Germinal center (tissue), 1 donor: ENCODE measurements at places on chromosomes 7 and 10.

GRCh38 chr7:138565451-138566114, 105.5 kb downstream of the TRIM24 start:
- no peak for DNase-seq

DNA sequence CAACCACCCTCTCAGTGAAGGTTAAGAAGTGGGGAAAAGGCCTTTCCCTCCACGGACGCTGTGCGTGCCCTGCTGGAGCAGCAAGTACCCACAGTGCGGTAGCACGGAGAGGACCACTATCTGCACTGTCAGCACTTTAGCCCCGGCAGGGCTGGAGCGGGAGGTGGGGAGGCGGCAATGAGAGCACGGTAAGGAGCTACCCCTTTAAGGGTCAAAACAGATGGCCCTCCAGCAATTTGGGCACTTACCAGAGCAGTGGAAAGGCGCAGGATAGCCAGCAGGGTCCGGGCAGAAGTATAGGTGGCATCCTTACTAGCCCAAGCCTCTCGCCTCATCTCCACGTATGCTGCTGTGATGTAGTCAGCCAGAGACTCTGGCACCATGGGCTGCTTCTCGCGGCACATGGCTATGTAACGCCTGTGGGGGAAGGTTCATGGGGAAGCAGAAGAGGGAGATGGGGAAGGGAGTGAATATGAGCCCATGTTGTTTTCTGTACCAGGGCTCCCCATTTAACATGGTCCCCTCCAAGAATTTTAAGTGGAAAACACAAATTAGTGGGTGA, 5.2 kb downstream of the COPS6 start:
- no peak for DNase-seq

- no peak for DNase-seq
These were observed 40.5 kb upstream of the PRKAR1B start for GRCh38 chr7:767580-767940.

GRCh38 chr10:24207341-24207740, 1.6 kb upstream of the KIAA1217 start:
- DNase-seq = no peak

DNA sequence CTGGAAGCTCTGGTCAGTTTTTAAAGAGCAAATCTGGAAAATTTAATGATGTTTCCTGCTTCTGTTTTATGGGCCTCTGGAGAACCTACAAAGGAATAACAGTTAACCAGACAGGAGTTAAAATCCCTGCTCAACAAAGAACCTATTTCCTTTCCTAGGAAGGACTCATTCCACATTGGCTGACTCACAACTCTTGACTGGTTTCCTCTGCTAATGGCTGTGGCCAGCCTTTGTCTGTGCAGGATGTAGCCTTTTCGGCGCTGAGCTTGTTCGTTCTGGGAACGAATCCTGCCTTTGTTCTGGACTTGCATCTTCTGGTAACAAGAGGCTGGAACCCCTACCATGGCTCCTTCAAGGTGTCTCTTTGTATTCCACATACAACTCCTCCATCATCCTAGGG, 112.8 kb upstream of the PDCD4 start:
- DNase-seq = no peak

DNA sequence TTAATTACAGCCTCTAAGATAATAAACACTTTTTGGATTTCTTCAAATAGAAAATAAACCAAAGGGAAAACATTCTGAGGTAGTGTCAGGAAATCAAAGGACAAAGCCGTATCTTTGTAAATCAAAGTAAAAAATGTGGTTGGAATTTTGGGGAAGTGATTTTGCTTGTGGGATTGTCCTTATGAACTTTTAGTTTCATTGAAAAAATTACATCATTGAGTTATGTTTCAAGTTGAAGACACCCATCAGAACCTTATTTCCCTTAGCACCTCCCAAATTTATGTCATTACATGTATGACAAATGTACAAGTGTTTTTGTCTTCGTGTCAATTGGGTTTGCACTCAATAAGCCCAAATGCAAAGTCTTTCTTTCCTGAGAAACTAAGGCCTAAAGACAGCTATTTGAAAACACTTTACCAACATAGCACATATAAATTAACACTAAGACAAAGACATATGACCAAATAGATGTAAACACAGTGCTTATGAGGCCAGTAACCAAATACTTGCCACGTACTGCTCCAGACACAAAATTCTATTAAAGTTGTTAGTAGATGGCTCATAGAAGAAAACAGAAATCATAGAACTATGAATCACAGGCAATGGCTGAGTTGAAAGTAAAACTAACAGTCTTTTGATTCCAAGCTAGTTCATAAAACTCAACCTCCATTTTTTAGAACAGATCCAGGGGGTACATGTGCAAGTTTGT, 26.9 kb upstream of the LAMB4 start:
- no peak for DNase-seq

DNA sequence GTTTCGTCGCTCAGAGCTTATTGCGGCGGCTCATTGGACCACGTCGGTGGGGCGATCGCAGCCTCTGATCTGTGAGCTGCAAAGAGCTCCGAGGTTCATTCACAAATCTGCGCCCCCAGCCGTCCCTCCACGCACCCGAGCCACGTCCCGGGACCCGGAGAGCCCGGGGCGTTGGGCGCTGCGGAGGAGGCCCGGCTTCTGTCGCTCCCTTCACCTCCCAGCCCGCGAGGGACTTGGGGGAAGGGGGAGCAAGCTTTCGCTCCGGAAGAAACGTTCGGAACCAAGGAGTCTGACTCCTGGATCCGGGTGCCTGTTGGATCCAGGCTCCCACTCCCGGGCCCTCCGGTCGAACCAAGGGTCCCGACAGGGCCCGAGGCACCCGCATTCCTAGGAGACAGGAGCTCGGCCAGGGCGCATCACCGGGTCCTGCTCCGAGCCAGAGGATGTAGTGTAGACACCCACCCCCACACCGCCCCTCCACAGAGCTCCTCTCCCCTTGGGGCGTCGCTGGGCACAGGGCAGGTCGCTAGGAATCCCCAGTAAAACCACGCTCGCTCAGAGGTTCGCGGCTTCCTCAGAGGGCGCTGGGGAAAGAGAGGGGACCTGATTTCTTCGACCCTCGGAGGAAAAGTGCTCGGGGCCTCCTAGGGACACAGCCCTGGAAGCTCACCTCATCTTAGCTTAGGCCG, 7.9 kb upstream of the EN2 start:
- no peak for DNase-seq

GRCh38 chr7:46244757-46245156, 323.7 kb upstream of the IGFBP3 start:
- DNase-seq = no peak

DNA sequence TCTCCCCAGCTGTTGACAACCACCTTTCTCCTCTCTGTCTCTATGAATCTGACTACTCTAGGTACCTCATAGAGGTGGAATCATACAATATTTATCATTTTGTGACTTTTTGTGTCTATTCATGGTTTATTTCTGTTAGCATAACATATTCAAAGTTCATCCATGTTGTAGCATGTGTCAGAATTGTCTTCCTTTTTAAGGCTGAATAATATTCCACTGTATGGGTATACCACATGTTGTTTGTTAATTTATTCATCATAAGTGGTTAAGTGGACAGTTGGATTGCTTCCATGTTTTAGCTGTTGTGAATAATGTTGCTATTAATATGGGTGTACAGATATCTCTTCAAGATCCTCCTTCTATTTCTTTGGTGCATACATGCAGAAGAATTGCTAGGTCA, 69.9 kb upstream of the COMTD1 start:
- no peak for DNase-seq

GRCh38 chr10:3346851-3347250, 174.3 kb upstream of the PITRM1 start:
- DNase-seq = no peak

DNA sequence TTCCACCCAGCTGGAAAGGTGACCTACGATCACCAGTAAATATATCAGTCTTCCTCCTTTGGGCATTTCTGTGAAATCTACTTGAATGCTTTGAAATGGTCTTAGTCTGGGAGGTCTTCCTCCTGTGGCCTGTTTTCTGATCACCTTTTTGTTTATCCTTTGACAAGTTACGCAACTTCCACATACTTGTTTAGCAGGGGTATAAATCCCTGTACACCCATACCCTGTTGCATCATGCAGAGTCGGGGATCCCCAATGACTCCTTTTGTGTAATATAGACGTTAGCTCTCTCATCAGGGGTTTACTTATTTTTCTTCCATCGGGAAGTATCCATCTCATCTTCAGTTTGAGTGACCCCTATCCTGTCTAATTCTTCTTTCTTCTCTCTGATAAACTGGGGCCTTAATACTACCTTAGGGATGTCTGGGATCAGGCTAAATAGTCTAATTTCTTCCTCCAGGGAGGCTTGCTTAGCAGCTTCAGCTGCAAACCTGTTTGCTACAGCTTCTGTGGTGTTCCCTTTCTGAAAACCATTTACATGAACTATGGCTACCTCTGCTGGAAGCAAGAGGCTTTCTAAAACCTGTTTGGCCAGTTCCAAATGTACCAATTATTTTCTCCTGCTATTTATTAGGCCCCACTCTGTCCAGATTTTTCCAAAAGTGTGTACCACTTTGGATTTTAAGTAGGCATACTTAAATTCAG, 25.8 kb downstream of the MAPK8 start:
- no peak for DNase-seq

DNA sequence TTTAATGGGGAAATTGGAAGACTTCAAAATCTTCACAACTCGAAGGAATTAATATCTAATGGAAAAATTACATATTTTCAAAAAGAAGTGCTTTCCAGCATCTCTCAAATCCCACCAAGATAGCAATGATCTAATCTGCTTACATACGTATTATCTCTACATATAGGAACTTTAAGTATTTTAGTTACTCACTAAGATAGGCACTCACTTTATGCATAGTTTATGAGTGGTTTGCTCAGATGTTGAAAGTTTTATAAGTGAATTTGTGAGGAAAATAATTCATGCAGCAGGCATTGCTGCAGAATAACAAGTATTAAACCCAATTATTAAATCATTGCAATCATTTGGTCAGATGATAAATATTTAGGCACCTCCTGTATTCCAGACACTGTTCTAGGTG, 2.3 kb upstream of the CYTH3 start:
- no peak for DNase-seq

DNA sequence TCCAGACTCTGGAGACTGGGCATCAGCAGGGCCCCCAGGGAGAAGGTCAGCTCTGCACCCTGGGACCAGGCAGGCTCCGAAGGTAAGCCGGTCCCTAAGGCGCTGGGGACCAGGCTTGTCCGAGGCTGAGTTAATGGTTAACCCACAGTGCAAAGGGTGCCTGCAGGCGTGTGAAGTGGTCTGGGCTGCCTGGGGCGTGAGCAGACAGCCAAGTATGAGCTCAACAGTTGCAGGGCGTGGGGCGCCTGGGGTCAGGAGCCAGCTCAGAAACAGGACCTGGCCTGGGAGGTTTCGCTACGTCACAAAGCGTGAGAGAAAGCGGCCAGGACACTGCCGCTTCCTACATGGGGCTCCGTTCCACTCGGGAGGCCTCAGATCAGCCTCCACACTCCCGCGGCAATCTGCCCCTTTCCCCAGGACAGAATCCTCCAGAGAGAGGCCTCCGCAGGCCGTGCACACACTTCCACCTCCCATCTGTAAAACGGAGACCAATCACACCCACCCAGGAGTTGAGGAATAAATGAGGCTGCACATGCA, 16.0 kb downstream of the PDGFA start:
- no peak for DNase-seq

- no peak for DNase-seq
These were observed 314.0 kb downstream of the BICC1 start for GRCh38 chr10:58826694-58827093.

DNA sequence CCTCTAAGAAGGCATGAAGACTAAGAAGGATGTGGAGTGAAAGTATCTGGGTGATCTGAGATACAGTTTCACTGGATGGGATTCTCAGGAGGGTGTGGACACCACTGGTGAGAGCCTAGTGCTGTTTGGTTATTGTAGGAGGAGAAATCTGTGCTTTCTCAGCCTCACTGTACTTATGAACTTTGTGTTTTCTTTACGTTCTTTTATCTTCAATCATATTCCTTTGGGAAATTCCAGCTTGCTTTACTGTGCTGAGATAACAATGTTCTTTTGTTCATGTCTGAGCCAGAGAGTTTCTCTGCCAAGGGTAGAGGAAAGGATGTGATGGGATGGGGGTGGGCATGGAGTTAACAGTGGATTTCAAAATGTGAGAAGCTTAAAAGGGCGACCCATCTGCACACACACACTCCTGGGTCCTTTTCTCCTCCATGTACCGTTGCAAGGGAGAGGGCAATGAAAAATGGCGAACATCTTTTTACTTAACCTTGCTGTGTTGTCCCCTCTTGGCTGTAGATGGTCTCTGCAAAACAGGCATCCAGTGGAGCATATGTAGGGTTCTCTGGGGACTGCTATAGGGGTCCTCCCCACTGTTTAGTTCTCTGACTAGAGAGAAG, 25.0 kb upstream of the TAX1BP1 start:
- DNase-seq = no peak

DNA sequence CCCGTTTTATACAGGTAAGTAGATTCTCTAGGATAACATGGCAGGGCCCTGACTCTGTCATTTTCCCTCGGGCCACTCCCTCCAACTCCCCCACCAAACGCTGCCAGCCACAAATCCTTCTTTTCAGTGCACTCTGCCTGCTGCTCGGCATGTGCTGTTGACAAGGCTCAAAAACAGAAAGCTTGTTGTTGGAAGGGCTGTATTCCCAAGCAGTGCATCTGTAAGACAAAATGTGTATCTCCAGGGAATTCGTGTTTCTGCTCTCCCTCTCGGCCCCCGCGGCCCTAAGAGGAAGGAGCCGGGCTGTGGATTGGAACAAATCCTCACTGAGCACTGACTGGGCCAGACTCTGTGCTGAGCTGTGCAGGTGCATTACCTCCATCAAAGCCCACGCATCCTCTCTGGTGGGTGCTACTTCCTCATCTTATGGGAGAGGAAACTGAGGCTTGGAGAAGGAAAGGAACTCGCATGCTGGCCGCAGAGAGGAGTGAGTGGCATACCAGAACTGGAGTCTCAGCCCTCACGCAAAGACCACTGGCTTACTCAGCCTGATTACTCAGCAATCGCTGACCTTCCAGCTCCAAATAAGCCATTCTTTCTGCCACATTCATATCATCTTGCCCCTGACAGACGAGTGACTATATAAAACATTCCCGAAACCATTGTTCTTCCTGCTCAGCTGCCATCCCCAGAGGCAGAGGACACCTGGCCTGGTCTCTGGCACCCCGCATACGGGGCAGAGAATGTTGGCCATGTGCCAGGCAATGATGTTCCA, 33.5 kb upstream of the ENO4 start:
- no peak for DNase-seq

DNA sequence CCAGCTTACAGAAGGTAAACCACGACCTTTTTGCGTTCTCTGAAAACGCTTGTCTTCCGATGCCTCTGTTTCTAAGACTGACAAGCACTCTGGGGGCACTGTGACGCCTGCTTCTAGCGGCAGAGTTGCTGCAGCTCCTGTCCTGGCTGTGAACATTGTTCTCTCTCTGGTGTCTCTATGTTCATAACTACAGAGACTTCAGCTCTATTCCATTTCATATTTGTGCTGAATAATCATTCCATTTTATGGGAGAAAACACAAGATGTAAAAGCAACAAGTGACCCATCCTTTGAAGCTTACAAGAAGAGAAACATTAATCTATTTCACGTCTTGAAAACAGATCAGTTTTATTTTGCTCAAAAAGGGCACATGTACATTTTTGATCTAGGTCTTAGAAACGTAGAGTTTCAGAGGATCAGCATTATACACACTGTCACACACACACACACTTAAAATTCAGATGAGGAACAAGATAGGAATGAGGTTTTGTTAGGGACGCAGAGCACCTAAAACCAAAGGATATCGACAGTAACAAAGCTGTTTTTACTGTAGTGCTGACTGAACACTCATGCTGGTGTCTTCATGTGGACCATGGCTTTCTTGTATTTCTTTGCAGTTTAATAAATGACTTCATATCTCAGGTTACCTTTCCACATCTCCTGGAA, 3.0 kb downstream of the IKZF1 start:
- DNase-seq = peak; percentile 36

- no peak for DNase-seq
These were observed 48.7 kb downstream of the STK17A start for GRCh38 chr7:43631559-43631958.
